Head of caudate nucleus (tissue), 42 donors: ENCODE measurements at places on chromosomes 2 and 18.

DNA sequence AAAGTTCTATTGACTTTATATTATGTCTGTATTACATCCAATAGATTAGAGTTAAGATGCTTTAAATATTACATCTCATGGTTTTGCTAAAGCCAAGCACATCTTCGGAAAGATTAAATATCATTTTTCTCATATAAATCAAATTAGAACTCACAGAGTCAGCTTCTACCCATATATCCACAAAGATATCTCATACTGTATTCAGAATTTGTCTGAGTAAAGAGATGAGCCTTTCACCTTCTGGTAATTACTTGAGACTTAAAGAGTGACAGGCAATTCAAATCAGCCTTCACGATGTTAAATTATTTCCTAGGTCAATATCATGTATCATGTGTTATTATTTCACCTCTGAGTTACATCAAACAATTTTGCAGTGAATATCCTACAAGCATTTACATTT, 13.0 kb downstream of the CCDC178 start:
- DNase-seq, result no peak

DNA sequence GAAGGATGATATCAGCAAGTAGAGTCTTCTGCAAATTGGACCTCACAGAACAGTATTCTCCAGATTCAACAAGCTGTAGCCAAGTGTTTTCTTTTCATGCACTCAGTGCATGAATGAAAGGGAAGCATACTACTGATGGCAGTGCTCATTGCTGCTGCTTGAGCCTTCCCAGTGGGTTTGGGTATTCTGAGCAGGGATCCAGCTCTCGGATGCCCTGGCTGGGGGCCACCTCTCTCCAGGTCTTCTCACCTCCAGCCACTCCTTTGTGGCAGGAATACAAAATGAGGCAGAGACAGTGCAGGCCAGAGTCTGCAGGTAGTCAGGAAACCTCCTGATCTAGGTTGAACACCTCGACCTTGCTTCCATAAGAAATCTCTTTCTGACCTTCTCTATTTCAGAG, 390.4 kb upstream of the CELF4 start:
- DNase-seq, result no peak

- DNase-seq, result no peak
These were observed 96.2 kb upstream of the ASAP2 start for GRCh38 chr2:9110346-9110884.

DNA sequence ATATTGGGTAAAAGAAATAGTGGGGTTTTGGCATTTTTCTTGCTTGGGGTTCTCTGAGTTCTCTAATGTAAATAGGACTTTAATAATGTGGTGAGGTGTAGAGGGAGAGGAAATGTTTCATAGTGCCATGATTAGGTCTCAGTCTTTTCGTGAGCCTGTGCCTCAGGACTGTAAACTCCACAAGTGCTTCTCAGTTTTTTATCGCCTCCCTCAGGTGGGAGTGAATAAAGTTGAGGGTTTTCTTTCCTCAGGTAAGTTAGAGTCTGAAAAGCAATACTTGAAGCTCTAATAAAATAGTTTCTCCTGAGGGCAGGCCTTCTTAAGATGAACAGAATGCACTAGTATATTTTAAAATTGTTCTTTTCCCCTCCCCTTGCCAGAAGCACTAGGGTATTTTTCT, 243.1 kb upstream of the SETBP1 start:
- DNase-seq, result no peak

DNA sequence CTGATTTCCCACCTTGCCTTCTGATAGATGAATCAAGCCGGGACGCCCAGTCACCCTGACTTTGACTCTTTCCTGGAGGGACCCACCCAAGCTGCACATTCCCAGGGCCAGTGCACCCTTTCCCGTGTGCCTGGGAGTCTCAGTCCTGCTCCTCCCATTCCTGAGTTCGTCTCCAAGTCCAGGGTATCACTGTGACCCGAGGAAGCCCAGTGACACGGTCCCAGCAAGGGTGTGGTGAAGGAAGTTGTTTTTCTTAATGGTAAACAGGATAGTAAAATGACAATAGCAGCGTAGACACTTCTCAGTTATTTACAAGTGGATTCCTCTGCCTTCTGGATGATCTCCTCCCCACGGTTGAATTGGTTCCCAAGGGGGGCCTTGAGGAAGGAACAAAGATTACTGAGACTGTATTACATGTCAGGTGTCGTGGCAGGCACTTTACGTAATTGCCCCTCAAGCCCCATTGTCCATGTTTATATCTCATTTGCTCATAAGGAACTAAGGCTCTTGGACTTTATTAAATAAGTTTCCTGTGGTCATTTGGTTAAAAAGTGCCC, 123.3 kb downstream of the PRKCE start:
- no peak for DNase-seq
